IPS DF 19.7 (cell line): ENCODE measurements at places on chromosomes 13 and 19.

GRCh38 chr13:85597790-85598500 lies 201.3 kb downstream of the SLITRK6 start:
- no peak for DNase-seq

DNA sequence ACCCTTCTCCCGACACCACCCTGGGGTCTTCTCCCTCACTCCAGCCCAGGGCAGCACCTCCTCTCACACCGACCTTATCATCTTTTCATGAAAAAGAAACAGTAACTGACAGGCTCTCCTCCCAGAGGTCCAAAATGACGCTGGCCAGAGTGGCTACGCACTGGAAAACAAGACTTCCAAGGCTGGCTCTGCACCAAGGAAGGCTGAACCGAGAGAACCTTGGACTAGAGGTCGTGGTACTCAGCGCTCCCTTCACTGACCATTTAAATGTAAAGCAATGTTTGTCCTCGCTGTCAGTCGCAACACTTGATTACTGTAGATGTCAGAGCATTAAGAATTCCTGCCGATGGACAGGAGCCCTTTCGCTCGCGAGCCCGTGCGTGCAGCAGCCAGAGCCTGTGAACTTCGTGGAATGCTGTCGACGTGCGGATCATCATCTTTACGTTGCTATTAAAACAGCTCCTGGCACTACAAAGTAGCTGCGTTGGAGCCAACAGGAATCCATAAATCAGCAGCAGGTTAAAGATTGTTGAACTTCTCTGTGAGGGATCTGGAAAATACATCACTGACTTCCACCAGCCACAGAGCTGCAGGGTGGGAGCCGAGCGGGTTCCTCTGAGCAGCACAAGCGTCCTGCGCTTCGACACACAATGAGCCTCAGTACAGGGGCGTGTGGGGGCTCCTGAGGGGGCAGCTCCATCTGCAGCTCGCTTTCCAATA lies 125.5 kb upstream of the MCF2L start:
- no peak for DNase-seq

DNA sequence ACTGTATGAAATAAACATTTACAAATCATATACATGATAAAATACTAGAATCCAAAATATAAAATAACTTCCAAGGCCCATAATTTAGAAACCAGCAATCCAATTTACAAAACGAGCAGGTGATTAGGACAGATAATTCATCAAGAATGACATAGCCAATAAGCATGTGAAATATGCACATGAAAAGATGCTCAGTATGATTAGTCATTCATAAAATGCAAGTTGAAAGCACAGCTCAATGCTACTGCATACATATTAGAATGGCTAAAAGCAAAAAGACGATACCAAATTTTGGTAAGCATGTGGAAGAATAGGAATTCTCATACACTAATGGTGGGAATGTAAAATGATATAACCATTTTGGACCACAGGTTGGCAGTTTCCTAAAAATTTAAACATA lies 837.2 kb upstream of the MIR17HG start:
- DNase-seq = no peak

DNA sequence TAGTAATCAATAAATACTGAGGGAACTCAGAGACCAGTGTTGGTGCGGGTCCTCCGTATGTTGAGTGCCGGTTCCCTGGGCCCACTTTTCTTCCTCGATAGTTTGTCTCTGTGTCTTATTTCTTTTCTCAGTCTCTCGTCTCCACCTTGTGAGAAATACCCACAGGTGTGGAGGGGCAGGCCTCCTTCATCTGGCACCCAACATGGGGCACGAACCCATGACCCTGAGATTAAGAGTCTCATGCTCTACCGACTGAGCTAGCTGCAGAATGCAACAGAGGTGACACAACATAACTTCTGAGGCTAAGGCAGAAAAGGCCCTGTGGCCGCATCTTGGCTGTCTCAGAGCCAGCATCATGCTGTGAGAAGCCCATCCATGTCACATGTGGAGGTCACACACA lies 5.3 kb upstream of the ZNF613 start:
- DNase-seq = no peak

GRCh38 chr13:33250609-33251008 lies 34.9 kb downstream of the STARD13 start:
- no peak for DNase-seq

GRCh38 chr13:89749888-89750287 lies 1597.6 kb upstream of the MIR17HG start:
- DNase-seq = no peak

- DNase-seq = no peak
Observed at GRCh38 chr13:108624108-108624507, 5.3 kb upstream of the MYO16 start.
